Activated CD4-positive, alpha-beta T cell treated with anti-CD3 and anti-CD28 coated beads, Interleukin-2, amount 10 ng/mL, durations not matched to agents 24 days and 14 days (primary cell): ENCODE measurements at places on chromosomes 6 and 20. TPM values are rescaled to one million over a fixed set of nuclear protein-coding genes. Genes with fewer than 3 reads are reported as not detected.

HLA-DMB gene
- total RNA-seq, result 0.75 and 0.80 TPM in 2 replicates

COL21A1 gene
- not detected in 2 replicates for total RNA-seq

TNNC2 gene
- total RNA-seq, result not detected in 2 replicates

NKX2-4 gene
- not detected in 2 replicates for total RNA-seq

PRSS16 gene
- 0.31 TPM in 1 of 2 replicates, not detected in the other for total RNA-seq

BIRC7 gene
- not detected in 2 replicates for total RNA-seq

GABRR1 gene
- not detected in 2 replicates for total RNA-seq

FOXC1 gene
- 0.07 TPM in 2 replicates for total RNA-seq

HTR1E gene
- total RNA-seq, result not detected in 2 replicates

GRCh38 chr20:37240337-37241067 lies 21.1 kb downstream of the GHRH start:
- no peaks in the 10 kb centered on the region for H3K4me1 ChIP-seq
- H3K4me3 ChIP-seq, result no peak overlapping the region
- no peak overlapping the region for H3K27ac ChIP-seq
- H3K36me3 ChIP-seq, result peaks cover 68% of the 10 kb centered on the region
- no peaks in the 10 kb centered on the region for H3K27me3 ChIP-seq

DNA sequence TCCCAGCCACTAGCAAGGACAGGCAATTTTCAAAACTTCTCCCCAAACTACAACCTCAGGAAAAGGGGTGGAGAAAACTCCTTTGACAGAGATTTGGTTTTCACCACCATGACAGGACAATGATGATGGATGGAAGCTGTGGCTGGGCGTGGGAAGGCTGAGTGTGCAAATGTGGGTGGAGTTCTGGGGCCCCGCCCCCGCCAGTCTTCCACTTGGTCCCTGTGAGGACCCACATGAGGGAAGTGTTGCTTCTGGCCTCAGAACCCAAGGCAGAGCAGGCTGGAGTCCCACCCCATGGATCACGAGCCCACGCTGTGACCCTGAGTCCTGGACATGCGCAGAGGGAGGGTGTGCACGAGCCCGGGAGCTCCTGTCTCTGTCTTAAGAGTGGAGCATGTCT lies 21.5 kb upstream of the MRGBP start:
- DNase-seq, result no peak
- no peak overlapping the region for H3K4me3 ChIP-seq
- peaks cover 28% of the 10 kb centered on the region for H3K4me1 ChIP-seq
- H3K27ac ChIP-seq, result peak overlapping the region; percentile 32
- H3K36me3 ChIP-seq, result no peaks in the 10 kb centered on the region
- H3K27me3 ChIP-seq, result no peaks in the 10 kb centered on the region

GRCh38 chr20:41437836-41438235 lies 71.2 kb upstream of the EMILIN3 start:
- peaks cover 70% of the 10 kb centered on the region for H3K36me3 ChIP-seq
- H3K27ac ChIP-seq, result no peak overlapping the region
- peak; percentile 60 for DNase-seq
- no peak overlapping the region for H3K4me3 ChIP-seq

GRCh38 chr20:45344168-45344860 lies 3.9 kb downstream of the SDC4 start:
- peak; percentile 59 for DNase-seq
- H3K4me1 ChIP-seq, result peaks cover 68% of the 10 kb centered on the region
- H3K4me3 ChIP-seq, result peak overlapping the region; percentile 92
- no peak overlapping the region for H3K27ac ChIP-seq
- H3K36me3 ChIP-seq, result peaks cover 57% of the 10 kb centered on the region

GRCh38 chr20:35611482-35611881 lies 4.1 kb upstream of the SPAG4 start:
- DNase-seq, result no peak
- no peak overlapping the region for H3K27ac ChIP-seq
- H3K4me1 ChIP-seq, result peaks cover 7% of the 10 kb centered on the region
- H3K36me3 ChIP-seq, result no peaks in the 10 kb centered on the region
- H3K4me3 ChIP-seq, result no peak overlapping the region

DNA sequence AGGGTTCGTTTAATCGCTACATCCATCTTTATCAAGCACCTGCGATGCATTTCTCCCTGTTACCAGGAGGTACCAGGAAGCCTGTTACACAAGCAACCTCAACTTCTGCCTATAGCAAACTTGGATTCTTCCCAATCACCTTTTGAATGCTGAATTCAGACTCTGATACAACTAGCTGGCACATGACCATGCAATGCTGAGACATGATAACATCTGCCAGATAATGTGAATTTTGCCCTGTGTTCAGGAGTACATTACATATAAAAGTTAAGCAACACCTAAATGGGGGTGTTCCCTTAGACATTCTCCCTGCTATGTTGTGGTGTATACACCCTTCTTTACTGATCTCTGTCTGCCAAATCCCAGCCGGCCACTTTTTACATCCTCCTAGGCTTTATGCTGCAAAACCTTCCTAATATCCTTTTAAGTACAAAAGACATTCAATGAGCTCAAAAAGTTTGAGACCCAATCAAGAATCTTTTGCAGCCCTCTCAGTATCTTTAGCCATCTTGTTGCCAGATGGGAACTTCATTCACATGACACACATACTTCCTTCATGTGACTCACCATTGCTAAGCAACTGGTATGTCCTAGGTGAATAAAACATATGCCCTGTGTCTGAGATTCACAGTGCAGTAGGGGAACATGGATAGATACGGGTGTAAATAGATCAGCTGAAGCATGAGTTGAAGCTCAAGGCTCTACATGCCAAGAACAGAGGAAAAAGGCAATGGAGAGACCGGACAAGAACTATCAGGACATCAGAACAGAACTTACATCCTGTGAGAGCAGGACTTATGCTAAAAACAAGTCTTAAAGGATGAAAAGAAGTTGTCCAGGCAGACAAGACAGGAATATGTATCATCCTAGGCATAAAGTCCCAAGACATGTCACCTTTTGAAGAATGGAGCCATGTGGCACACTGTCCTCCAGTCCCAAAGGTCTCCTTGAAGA lies 84.3 kb downstream of the ZHX3 start:
- H3K4me1 ChIP-seq, result peaks cover 28% of the 10 kb centered on the region
- peak overlapping the region; percentile 3 for H3K27ac ChIP-seq
- H3K36me3 ChIP-seq, result no peaks in the 10 kb centered on the region
- no peak for DNase-seq

- no peak overlapping the region for H3K27ac ChIP-seq
- H3K27me3 ChIP-seq, result no peaks in the 10 kb centered on the region
- no peak for DNase-seq
- no peaks in the 10 kb centered on the region for H3K36me3 ChIP-seq
- peaks cover 3% of the 10 kb centered on the region for H3K4me1 ChIP-seq
- no peak overlapping the region for H3K4me3 ChIP-seq
Measured at GRCh38 chr20:9319687-9320384, 194.6 kb upstream of the LAMP5 start.

DNA sequence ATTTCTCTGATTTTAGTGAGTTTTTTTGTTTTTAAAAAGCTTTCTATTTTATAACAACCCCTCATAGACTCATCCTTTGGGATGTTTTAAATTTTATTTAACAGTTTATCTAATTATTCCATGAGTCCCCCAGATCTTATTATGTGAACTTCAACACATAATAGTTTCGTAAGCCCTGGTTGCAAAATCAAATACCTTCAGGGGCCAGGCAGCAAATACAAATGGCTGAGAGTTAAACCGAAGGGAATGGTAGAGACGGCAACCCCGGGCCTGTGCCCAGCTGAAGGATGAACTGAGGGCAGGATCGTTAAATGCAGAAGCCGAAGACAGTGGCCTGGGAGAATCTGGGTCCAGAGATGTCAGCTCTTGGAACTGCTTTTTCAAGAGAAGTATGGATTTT lies 88.4 kb downstream of the RTN4IP1 start:
- H3K36me3 ChIP-seq, result peaks cover 54% of the 10 kb centered on the region
- no peaks in the 10 kb centered on the region for H3K27me3 ChIP-seq
- DNase-seq, result no peak
- H3K4me1 ChIP-seq, result peaks cover 21% of the 10 kb centered on the region

GRCh38 chr6:168638468-168639271 lies 197.7 kb downstream of the SMOC2 start:
- H3K36me3 ChIP-seq, result no peaks in the 10 kb centered on the region
- no peak overlapping the region for H3K27ac ChIP-seq
- H3K4me3 ChIP-seq, result no peak overlapping the region
- no peaks in the 10 kb centered on the region for H3K4me1 ChIP-seq
- H3K27me3 ChIP-seq, result no peaks in the 10 kb centered on the region
- no peak for DNase-seq

DNA sequence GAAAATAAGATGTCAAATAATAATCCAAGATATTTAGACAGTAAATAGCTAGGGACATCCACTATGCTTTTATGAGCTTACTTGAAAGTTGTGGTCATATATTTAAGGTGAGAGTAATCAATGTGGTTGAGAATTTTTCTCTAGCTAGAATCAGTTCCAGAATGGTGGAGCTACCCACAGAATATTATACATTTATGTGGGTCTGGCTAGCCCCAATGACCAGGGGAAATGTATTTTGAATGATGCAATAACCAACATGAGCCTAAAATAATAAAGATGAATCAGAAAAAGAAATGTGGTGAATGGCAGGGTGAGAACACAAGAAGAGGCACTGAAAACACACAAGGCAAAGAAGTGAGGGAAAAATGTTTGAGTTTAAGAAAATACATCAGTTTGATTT lies 325.7 kb downstream of the TBC1D32 start:
- H3K4me1 ChIP-seq, result no peaks in the 10 kb centered on the region
- H3K4me3 ChIP-seq, result no peak overlapping the region
- no peaks in the 10 kb centered on the region for H3K27me3 ChIP-seq
